ENCODE measurements at places on chromosomes 5 and 9. TPM values are rescaled to one million over a fixed set of nuclear protein-coding genes. Genes with fewer than 3 reads are reported as not detected.

The SPATA6L gene
- polyA plus RNA-seq = 0.54 TPM

The TRAF2 gene
- 11.2 TPM for polyA plus RNA-seq

The SPATA31C1 gene
- polyA plus RNA-seq = 0.13 TPM

The QRFP gene
- polyA plus RNA-seq = not detected

DNA sequence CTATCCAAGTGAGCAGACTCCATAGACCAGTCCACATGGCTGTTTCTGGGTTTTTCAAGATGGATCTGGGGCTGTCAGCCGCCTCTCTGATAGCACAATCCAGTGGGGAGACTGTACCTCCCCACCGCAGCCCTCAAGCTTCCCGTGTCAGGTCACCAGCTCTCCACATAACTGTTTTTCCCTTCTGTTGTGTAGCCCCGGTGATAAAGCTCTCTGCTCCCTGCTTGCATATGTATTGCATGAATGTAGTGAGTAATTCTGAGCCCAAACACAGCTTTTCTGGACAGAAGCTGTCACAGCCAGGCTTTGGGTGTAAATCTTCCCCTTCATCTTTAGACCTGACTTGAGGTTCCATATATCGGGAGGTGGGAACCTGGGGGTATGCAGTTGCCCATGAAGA is 23.1 kb upstream of the CFAP157 start:
- no peak for DNase-seq
- H3K4me3 ChIP-seq = no peak overlapping the region
- no peak overlapping the region for H3K27ac ChIP-seq
- no peaks in the 10 kb centered on the region for H3K4me1 ChIP-seq
- H3K36me3 ChIP-seq = no peaks in the 10 kb centered on the region

DNA sequence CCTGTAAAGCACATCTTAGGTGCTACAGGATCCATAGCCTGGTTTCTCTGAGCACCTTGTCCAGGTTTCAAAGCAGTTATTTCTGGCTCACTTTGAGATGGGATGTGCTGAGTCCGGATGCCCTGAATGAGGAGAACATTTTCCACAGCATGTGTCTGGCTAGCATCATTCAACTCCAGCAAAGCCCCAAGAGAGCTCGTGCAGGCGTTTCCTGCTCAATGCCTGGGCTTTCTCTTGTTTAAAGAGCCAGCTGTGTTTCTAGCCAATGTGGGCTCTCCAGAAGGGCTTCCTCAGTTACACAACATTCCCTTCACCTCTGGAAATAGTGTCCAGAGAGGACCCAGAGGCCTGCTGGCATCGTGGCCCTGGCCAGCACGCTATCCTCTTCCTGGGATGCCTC is 411.7 kb downstream of the DMAC1 start:
- no peak overlapping the region for H3K4me3 ChIP-seq
- H3K4me1 ChIP-seq = no peaks in the 10 kb centered on the region
- H3K27me3 ChIP-seq = no peaks in the 10 kb centered on the region

DNA sequence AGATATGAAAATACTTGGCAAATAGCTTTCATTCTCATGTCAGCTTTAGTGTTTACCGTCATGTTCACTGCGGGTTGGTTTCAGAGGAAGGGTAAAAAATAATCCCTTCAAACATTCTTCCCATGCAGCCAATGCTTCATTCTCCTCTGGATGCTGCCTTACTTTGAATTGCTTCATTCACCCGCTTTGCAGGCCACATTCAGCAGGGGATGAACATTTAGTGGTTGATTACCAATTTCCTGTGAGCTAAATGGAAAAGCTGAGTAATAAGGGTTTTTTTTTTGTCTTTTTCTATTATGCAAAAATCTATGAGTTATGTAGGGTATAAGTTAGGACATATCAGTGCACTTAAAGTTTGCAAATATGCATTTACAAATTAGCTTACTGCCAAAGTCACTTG is 96.3 kb upstream of the MEF2C start:
- no peaks in the 10 kb centered on the region for H3K27me3 ChIP-seq
- DNase-seq = no peak
- H3K27ac ChIP-seq = no peak overlapping the region
- H3K4me3 ChIP-seq = no peak overlapping the region

DNA sequence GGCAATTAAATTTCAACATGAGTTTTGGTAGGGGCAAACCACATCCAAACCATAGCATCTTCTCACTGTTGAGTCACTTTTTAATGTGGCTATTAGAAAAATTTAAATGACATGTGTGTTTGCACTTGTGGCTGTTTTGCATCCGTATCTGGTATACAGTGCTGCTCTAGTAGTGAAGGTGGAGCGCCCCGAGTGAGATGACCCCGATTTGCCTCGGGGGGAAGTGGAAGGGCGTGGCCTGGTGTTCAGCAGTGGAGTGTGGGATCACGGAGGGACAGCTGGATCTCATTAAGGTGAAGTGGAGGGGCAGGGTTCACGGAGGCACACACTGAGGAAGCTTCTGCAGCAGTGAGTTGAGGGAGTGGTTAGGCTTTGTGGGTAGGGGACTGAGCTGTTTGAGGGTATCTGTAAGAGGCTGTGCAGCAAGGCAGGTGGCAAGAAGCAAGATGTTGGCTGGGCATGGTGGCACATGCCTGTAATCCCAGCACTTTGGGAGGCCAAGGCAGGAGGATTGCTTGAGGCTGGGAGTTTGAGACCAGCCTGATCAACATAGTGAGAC is 6.2 kb upstream of the GMCL2 start:
- no peak for DNase-seq
- no peak overlapping the region for H3K4me3 ChIP-seq
- peaks cover 5% of the 10 kb centered on the region for H3K27me3 ChIP-seq
- no peaks in the 10 kb centered on the region for H3K36me3 ChIP-seq
- no peaks in the 10 kb centered on the region for H3K4me1 ChIP-seq

GRCh38 chr9:99590840-99591239 is 230.8 kb upstream of the NR4A3 start:
- H3K4me1 ChIP-seq = no peaks in the 10 kb centered on the region
- no peak for DNase-seq
- no peak overlapping the region for H3K27ac ChIP-seq
- no peaks in the 10 kb centered on the region for H3K27me3 ChIP-seq
- H3K36me3 ChIP-seq = no peaks in the 10 kb centered on the region

DNA sequence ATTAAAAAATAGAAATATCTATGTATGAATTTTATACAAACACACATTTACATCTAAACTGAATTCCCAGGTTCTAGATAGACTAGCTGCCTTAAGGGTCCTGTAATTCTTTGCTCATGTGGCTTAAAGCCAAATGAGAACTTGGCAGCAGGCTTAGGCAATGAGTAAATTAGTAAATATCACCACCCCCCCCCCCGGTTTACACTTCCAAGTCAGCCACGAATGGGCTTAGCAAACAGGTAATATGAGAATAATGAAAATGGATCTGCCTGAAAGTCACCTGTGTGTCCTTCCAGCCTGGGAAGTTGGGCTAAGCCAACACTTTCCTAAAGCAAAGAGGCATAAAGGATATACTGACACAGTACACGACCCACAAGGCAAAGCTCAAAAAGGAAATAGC is 108.6 kb downstream of the KLHL3 start:
- no peaks in the 10 kb centered on the region for H3K36me3 ChIP-seq
- no peak overlapping the region for H3K27ac ChIP-seq
- H3K27me3 ChIP-seq = no peaks in the 10 kb centered on the region
- no peak for DNase-seq
- no peaks in the 10 kb centered on the region for H3K4me1 ChIP-seq

GRCh38 chr5:150065346-150065745 is 21.0 kb downstream of the CSF1R start:
- no peaks in the 10 kb centered on the region for H3K4me1 ChIP-seq
- H3K27ac ChIP-seq = peak overlapping the region; percentile 40
- H3K27me3 ChIP-seq = no peaks in the 10 kb centered on the region
- H3K4me3 ChIP-seq = no peak overlapping the region
